ENCODE measurements at places on chromosomes 16 and 17.

DNA sequence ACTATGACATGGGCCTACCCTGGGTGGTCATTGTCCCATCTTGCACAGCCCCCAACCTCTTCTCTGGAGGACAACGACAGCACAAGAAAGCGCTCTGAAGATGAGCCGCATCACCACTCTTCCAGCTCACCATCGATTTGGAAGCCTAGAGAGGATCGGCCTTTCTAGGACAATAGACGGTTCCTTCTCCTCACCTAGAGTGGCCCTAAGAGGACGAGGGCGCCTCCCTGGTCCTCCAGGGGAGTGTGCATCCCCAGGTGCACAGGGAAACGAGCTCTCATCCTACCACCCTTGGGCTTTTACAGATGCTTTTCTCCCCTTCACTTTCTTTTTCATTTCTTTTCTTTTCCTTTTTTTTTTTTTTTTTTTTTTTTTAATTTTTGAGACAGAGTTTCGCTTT lies 20.3 kb upstream of the SLC52A1 start:
- no peak for DNase-seq

GRCh38 chr17:7436556-7437368 lies 1.5 kb downstream of the TMEM102 start:
- peak; percentile 81 for DNase-seq

DNA sequence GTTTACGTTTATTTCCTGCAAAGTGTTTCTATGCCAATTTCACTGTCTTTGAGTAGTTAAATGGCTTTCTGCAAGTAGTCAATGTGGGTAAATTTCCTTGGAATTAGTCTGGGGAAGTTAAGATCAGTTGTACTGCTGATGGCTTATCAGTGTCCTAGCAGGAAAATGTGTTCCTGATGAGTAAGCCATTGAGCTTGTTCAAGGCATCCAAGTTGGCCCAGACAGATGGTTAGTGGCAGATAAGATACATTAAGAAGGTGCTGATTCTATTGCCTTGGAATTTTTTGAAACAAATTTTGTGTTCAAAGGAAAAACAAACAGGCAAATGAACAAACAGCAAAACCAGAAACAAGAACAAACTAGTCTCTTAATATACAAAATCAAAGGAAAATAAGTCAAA lies 258.4 kb downstream of the MAP2K6 start:
- no peak for DNase-seq

GRCh38 chr17:41490000-41490990 lies 585 bp upstream of the KRT36 start:
- no peak for DNase-seq

GRCh38 chr16:83040174-83040573 lies 413.4 kb downstream of the CDH13 start:
- DNase-seq: no peak

All from naive thymus-derived CD8-positive, alpha-beta T cell (primary cell).